ENCODE measurements at places on chromosomes 4 and X.
A peak's percentile ranks its signal among the peaks of the same experiment; 100 is the strongest.

DNA sequence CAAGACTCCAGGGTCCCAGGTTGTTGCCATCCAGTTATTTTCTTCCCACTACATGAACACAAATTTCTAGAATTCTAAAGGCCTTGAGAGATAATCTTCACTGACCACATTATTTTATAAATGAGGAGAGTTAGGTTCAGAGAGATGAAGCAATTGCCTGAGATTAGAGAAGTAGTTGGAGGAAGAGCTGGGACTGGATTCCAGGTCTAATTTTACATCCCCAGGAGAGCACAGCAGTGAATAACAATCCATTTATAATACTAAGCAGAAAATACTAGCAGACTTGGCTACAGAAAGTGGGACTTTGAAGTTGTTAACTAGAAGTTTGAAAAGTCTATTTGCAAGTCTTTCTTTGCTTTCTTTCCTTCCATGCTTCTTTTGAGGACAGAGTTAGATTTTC, 231.3 kb upstream of the S100G start:
- no peak for DNase-seq

- peak; percentile 43 for DNase-seq
Measured at GRCh38 chr4:46648088-46648744, 258.3 kb upstream of the GABRA2 start.

DNA sequence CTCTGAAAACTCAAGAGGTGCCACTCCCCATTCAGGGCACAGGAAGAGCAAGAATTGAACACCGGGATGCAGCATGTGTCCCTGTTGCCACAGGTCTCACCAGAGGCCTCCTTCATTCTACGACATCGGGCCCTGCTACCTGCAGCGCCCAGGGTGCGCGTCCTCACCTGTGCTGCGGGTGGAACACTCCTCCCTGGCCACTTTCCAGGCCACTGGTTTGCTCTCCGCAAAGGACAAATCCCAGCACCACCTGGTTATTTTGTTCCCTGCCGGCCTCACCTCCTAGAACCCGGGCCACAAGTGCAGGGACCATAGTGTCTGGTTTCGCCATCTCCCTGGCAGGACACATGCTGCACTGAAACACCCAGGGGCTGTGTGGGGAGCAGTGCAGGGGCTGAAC, 14.3 kb upstream of the FAM3A start:
- no peak for DNase-seq

DNA sequence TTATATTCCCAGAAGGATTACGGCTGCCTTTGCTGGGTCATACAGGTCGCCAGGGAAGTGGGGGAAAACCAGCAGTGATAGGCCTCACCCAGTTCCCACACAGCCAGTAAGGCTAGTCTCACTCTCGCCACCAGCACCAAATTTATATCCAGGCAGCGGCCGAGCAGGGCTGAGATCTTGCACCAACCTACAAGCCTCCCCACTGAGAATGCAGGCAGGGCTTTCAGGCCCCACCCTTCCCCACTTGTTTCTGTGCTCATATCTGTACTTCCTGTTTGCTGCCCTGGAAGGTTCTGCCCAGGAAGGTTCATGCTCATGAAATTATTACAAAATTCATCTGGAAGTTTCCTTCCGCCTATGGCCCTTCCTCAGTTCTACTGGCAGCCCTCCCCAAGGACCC, 179.7 kb downstream of the STIM2 start:
- peak; percentile 28 for DNase-seq

DNA sequence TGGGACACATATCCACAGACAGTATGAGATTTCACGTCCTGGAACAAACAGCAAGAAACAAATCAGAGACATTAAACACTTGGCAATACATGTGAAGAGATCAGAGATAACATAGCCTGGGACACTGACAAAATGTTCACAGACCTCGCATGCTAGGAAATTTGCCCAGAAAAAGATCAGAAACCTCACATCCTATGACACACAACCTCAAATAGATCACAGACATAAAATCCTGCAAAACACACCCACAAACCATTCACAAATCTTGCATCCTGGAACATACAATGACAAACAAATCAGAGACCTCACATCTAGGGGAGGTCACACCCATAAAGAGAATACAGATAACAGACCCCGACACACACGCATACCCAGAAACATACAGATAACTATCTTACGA, 18.0 kb downstream of the SUV39H1 start:
- DNase-seq, result no peak

GRCh38 chr4:66062044-66062443, 391.8 kb upstream of the EPHA5 start:
- DNase-seq, result no peak

All from OCI-LY7 (cell line).